ENCODE measurements at places on chromosomes 6 and 20.

DNA sequence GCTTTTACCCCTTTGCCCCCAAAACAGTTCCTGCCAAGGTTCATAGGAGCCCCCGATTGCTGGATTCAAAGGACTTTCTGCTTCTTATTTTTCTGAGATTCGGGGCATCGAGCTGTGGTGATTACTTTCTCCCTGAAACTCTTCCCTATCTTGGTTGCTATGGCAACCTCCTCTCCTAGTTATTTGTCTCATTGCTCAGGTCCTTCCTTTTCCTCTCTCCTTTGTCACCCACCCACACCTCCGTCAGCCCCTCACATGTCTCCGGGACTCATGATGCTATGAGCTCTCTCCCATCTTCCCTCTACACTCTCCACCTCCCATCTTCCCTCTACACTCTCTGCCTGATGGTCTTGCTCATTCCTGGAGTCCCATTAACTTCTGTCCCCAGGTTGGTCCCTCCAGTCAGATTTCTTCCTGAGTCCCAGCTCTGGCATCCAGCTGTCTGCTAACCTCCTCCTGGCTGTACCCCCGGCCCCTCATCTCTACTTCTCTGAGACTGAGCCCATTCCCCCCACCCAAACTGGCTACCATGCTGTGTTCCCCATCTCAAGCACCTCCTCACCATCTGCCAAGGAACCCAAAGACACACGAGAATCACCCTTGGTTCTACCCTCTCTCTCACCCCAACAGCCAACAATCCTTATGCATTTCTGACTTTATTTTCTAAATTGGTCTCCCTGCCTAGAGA is 30.2 kb upstream of the NNAT start:
- DNase-seq: no peak

DNA sequence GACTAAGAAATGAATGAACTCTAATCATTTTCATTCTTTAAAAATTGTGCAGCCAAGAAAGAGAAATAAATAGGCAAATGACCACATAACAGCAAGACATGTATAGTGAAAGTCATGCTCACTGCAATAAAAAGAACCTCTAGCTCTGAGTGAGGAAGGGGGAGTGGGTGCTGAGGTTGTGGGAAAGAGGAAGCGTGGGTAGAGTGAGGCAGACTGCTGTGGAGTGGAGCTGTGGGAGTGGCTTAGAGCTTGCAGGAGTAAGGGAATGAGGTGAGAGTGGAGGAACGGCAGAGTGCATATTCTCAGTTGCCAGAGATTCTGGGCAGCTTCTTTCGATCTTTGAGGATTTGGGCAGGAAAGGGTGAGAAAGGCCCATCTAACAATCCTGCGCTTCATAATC is 10.4 kb downstream of the DEFB129 start:
- peak; percentile 32 for DNase-seq

GRCh38 chr20:4472906-4473305 is 248.8 kb upstream of the PRND start:
- DNase-seq: no peak

DNA sequence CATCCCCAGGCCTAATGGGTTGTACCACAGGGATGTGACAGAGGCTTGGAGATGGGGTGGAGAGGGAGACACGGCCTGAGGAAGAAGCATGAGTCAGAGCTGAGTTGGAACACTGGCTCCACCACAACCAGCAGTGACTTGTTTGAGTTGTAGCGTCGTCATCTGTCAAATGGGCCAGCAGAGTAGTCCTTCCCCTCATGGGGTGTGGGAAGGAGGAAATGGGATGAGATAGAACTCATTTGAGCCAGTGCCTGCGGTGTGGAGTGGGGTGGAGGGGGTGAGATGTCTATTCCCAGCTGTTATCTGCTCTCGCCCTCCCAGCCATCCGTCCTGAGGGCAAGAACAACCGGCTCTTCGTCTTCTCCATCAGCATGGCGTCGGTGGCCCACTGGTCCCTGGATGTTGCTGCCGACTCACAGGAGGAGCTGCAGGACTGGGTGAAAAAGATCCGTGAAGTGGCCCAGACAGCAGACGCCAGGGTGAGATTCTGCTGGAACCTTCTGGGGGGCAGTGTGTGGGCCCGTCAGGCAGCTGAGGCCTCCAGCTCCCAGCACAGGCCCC is 32.5 kb downstream of the PLCG1 start:
- DNase-seq: no peak

DNA sequence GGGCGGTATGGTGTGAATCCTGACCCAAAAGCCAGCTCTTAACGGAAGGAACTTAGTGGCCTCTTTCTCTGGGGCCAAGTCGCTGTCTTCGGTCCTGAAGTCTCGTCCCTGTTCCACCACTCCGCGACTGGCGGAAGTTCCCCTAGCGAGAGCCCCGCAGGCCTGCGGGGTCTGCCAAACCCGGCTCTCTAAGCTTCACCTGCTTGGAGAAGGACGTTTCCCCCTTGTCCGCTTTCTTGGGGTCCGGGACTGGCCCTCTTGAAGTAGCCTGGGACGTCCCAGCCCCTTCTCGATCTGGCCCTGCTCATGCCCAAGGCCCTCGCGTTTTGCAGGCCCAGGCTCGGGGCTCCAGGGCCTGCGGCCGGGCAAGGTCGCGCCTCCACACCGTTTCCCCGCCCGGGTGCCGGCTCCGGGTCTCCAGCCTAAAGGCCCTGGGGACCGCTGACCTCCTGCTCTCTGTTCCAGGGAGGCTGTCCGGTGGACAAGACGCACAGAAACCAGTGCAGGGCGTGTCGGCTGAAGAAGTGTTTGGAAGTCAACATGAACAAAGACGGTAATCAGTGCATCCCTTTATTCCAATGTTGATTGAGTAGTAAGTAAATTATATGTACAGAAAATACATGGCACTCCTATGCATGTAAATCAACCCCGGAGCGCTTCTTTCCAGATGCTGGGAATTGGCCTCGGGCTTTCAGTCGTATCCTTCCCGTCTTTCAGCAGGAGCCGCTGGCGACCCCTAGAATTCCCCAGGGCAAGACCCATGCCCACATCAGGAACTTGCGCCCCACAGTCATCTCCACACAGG is 8.8 kb downstream of the NR2E1 start:
- DNase-seq: no peak

- DNase-seq: no peak
These were observed 67.4 kb downstream of the TMEM170B start for GRCh38 chr6:11604836-11605506.

All from left colon (tissue), 2 donors.